ENCODE measurements at places on chromosomes 2 and 18.

GRCh38 chr2:193985272-193985671, 1671.8 kb upstream of the SLC39A10 start:
- no peak for DNase-seq

DNA sequence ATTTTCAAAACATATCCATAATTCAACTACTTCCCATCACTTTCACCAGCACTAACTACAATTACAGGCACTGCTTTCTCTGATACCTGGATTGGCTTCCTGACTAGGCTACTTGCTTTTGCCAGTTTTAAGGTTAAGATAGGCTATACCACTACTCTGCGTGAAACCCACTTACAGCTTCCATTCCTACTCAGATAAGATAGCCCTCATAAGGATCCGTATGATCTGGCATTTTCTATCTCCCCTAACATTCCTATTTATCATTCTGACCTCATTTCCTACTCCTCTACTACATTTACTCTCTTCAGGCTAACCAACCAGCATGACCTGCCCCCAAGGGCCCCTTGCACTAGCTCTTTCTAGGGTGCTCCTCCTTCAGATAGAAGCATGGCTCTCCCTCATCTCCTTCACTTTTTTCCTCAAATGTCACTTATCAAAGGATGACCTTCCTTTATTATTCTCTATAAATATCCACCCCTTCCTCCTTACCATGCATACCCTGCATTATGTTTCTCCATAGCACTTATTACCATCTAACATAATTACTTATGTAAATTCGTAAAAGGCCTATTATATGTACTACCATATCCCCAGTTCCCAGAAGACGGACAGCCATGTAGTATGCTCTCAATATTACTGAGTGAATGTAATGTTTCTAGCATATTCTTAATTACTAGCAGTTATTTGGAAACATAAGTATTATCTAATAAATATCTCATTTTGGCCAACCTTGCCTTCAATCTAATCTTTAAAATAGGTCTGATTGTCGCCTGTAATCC, 4.4 kb downstream of the TIA1 start:
- DNase-seq = no peak

GRCh38 chr2:173884025-173884802, 81.0 kb downstream of the SP3 start:
- DNase-seq = no peak

DNA sequence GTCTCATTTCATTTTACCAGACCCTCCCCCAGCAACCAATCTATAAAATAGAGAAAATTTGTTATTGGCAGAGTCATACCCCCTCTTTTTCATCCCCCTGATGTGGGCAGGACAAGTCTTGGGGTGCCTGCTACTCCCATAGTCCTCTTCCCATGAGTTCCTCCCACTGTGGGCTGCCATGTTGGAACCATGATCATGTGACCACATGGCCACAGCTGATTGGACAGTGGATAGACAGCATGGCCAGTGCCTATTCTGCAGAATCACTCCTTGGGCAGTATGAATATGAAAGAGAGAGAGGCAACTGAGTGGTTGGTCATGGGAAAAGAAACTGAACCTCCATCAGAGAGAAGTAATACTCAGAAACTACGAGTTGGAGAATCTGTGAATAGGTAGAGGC, 84.9 kb downstream of the PDCL3 start:
- DNase-seq = no peak

- DNase-seq = no peak
Measured at GRCh38 chr18:39966275-39966674, 1988.8 kb upstream of the PIK3C3 start.

DNA sequence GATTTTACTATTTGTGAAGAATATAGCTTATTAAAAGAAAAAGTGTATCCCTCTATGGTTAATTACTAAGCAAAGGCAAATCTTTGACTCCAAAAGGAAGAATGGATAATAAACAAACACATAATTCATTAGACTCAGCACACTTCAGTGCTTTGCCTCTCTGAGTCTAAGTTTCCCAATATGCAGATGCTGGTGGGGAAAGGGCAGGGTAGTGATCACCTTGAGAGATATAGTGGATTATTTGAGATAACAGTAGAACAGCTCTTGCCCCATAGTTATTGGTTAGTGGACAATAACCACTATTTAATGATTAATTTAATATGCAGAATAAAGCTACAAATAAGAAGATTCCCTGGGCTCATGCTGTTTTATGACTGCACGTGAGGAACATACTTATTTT, 98.2 kb upstream of the SLC8A1 start:
- DNase-seq = no peak

DNA sequence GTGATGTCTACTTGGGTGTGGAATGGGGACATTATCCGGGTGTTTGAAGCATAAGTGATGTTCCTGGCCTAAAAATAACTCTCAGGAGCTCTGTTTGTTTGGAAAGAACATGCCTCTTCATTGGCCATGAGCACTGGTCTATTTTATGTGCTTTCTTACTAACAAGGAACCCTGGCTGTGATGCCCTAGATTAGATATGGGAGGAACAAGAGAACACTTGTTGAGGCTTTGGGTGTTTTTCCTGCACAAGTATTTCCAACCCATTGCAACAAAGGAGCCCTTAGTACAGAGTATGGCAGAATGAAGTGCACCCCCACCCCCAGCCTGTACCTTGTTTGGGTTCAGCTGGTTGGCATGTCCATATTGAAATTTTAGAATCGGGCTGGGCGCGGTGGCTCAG, 95.9 kb downstream of the SLC4A3 start:
- no peak for DNase-seq

GRCh38 chr2:44124500-44124899, 44.2 kb upstream of the PPM1B start:
- DNase-seq = no peak

DNA sequence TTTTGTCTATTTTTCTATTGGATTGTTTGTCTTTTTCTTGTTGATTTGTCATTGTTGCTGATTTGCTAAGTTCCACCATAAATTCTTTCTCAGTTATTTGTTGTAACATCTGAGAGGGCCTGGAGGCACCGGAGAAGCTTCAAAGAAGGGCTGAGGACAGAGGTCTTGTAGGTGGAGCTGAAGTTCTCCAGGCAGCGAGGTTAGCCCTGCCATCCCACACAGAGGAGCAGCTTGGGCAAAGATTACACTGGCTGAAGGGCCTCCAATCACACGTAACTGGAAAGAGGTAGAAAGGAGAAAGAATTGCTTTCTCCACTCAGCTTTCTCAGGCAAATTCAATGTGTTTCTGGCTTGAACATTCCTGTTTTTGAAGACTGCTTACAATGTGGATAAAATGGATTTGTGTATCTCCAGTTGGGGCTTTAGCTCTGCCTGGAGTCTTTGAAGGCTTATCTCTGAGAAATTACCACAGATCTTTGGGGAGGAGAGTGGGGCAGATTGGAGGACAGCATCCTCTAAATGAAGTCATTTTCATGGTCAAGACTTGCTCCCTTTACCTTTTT, 21.1 kb upstream of the EMILIN2 start:
- no peak for DNase-seq

DNA sequence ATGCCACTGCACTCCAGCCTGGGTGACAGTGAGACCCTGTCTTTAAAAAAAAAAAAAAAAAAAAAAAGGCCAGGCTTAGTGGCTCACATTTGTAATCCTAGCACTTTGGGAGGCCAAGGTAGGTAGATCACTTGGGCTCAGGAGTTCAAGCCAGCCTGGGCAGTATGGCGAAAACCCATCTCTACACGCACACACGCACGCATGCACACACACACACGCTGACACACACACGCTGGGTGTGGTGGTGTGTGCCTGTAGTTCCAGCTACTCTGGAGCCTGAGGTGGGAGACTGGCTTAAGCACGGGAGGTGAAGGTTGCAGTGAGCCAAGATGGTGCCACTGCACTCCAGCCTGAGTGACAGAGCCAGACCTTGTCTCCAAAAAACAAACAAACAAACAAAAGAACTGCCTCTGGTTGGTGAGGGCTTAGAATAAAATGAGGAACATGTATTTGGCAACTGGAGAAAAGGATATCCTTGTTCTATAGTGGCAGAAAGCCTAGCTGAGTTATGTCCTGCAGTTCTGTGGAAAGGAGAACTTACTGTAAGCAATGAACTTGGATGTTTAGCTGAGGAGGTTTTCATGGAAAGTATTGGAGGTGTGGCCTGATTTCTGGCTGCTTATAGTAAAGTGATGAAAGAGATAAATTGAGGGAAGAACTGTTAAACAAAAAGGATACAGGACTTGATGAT, 34.0 kb downstream of the HAT1 start:
- DNase-seq = no peak

DNA sequence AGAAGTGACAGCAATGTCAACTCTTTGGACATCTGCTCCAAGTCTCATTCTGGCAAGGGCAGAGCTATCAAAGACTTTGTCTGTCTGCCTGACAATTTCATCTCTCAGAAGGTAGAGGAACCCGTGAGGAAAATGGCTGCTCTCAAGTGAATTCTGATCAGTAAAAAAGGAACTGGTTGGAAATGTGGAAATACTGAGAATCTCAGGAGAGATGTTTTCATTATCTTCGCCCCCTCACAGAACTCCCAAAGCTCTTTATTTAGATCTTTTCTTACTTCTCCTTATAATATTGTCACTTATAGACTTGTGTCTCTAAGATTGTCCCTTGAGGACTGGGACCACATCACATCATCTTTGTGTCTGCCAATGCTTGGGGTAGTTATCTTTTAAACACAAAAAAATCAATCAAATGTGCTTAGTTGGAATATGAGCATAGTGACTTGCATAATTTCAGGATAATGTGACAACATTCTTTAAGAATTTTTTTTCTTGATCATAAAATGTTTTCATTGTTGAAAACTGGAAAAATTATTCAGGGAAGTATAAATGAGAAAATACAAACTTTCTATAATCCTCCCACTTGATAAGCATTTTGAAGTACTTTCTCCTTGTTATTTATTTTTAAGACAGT, 68.2 kb upstream of the ITGB6 start:
- DNase-seq = no peak

DNA sequence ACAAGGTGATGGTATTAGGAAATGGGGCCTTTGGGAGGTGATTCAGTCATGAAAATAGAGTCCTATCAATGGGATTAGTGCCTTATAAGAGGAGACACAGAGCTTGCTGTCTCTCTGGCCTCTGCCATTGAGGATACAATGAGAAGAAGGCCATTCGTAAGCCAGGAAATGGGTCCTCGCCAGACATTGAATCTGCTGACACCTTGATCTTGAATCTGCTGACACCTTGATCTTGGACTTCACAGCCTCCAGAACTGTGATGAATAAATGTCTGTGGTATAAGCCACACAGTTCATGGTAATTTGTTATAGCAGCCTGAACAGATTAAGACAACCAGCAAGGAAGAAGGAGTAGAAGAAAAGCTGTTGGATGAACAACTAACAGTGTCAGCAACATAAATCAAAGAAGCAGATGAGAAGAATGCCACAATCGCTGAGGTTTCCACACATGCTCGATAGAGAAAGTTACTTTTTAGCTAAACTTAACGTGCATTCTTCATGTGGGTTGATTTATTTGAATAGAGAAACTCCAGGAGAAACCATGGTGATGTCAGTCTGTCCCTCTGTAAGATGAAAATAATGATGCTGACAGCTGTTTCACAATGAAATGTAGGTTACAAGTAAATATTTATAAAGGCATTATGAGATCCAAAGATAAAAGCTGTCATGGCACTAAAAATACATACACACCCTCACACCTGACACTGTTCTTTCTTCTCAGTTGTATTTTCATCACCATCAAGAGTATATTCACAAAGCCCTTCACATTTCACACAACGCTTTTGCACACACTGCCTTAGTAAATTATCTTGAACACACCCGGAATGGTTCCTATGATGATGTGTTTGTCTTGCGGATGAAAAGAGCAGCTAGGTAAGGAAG, 153.7 kb upstream of the NCK2 start:
- no peak for DNase-seq

DNA sequence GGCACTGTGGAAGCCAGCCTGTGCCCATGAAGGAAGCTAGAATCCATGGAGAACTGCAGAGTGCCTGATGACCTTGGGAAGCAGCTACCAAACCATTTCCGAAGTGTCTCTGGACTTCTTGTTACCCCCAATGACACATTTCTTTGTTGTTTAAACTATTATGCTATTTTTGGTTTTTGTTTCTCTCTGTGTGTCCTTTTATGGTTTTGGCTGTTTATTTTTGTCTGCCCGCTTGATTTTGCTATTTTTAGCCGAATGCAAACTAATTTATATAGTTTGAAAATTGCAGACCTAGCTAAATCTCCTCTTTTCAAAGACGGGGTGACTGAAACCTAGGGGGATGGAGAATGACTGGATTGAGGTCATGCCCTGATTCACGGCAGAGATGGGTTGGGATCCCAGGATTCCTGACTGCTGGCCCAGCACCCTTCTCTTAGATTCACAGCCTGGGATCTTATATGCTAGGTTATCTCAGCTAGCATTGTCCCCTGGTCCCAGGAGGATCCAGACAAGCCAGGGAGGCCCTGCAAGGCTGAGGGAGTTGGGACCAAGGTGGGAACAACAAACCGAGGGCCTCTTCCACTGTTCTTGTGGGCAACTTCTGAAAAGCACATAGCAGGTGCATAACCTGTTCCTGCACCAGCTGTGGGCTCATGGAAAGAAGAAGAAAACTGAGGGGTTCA, 116.3 kb upstream of the HAAO start:
- DNase-seq = no peak

DNA sequence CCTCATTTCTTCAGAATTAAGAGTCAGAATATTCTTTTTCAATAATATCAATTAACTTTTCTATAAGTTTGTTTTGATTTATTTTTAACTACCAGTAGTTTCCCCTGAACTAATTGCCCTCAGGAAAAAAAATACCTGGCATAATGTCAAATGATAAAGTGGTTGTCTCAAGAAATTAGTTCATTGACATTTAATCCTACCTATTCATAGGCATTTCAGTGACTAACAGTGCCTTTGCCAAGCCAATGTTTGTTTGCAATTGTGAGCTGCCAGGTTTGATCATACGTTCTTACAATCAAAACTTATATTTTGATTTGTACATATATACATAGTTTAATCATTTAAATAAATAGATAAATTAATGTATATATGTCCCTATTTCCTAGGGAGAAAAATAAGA, 267.3 kb upstream of the MC4R start:
- DNase-seq = no peak

- DNase-seq = no peak
Measured at GRCh38 chr2:142725386-142725785, 152.1 kb upstream of the KYNU start.

DNA sequence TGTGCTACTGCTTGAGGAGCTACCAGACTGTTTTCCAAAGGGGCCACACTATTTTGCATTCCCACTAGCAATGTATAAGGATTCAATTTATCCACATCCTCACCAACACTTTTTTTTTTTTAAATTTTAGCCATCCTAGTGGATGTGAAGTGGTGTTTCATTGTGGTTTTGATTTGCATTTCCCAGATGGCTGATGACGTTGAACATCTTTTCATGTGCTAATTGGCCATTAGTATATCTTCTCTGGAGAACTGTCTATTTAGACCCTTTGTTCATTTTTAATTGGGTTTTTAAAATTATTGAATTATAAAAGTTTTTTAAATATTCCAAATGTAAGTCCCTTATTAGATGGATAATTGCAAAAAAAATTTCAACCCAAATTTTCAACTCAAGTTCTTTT, 121.1 kb downstream of the MAPK4 start:
- no peak for DNase-seq

GRCh38 chr2:179021258-179021657, 28.7 kb downstream of the CCDC141 start:
- DNase-seq = peak; percentile 30

- no peak for DNase-seq
Measured at GRCh38 chr18:67265464-67266245, 250.9 kb downstream of the DSEL start.

Data from GM10248 (cell line).